Suppressor macrophage (primary cell): ENCODE measurements at places on chromosomes 1 and 21.
A peak's percentile ranks its signal among the peaks of the same experiment; 100 is the strongest.

DNA sequence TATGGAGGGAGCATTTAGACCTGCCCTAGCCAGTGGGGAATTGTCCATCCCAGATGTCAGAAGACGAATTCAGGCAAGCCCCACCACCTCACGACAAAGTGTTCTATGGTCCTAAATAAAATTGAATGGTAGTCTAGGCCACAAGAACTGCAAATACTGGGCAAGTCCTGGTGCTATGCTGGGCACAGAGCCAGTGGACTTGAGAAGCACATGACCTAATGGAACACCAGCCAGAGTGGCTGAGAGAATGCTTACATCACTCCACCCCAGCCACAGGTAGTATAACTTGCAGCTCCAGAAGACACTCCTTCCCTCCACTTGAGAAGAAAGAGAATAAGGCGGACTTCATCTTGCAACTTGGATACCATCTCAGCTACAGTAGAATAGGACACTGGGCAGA is 567.3 kb upstream of the CXADR start:
- no peak for DNase-seq

DNA sequence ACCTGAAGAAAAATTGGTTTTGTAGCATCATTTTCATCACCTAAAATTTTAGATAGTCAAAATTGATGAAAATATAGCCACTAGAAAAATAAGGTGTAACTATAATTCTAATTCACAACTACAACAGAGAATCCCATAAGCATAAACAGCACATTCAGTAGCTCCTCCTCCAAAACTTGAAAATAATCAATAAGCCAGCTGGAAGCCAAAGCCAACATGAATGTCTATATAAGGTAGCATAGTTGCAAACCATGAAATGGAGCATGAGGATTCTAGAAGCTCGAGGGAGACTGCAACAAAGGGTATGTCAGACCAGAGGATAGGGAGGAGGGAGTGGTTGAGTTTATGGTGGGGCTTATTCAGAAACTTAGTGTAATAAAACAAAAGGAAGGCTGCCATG is 22.4 kb downstream of the ACBD3 start:
- DNase-seq: no peak

- no peak for DNase-seq
Measured at GRCh38 chr1:207355060-207355459, 33.6 kb downstream of the CD55 start.

DNA sequence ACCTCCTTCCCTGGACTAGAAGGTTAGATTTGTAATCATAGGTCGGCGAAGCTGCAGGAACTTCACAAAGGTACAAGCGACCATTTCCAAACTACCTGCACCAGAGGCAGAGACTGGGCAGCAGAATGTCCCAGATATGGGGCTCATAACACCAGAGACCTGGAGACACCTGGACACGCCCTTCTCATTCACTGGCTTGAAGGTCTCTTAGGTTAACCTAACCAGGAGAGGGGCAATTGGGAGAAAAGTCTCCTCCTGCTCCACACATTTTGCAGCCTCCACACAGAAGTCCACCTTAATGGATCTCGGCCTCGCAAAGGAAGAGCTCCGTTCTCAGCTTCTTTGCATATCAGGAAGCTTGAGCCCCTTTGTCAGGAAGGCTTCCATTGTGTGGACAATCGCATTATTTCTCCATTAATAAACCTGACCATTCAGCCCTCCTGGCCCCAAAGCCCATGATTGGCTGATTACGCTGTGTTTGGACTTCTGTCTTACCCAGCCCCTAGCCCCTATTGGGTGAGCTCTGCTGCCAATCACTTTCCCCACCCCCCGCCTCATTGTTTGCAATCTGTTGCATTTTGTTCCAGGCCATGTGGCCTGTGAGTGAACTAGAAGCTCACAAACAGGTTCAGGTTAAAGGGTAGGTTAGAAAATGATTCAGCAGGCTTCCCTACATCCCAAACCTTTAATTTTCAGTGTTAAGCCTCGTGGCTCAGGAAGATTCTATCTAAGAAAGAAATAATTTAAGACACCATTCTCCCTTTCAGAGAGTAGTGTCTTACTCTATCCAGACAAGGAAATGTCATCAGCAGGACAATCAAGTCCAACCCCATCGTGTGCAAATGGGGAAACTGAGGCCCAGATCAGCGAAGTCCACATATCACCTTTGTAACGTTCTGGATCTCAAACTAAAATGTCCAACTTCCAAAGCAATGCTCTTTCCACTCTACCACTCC is 2.8 kb downstream of the MYCL start:
- no peak for DNase-seq

- peak; percentile 64 for DNase-seq
Measured at GRCh38 chr1:24384251-24385090, 29.1 kb downstream of the STPG1 start.

GRCh38 chr1:155773221-155773620 is 83.8 kb downstream of the GON4L start:
- no peak for DNase-seq

GRCh38 chr1:43241413-43241836 is 28.4 kb upstream of the TMEM125 start:
- DNase-seq: no peak

DNA sequence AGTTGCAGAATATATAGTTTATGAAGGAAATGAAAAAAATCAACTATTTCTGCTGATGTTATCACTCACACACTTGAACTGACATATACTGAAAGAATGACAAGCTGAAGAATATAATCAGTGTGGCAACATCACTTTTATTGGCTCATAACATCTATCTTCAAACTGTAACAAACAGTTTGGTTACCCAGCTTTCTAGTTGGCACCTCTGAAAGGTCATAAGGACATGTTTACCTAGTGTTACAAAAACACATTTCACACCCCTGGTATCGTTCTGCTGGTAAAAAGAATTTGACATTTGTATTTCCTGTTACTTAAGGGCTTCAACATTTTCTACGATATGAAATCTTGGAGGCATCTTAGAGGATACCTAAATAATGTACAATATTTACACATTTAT is 1267.0 kb upstream of the NCAM2 start:
- DNase-seq: no peak

- DNase-seq: peak; percentile 11
Measured at GRCh38 chr1:67560580-67561255, 124.3 kb upstream of the GADD45A start.

DNA sequence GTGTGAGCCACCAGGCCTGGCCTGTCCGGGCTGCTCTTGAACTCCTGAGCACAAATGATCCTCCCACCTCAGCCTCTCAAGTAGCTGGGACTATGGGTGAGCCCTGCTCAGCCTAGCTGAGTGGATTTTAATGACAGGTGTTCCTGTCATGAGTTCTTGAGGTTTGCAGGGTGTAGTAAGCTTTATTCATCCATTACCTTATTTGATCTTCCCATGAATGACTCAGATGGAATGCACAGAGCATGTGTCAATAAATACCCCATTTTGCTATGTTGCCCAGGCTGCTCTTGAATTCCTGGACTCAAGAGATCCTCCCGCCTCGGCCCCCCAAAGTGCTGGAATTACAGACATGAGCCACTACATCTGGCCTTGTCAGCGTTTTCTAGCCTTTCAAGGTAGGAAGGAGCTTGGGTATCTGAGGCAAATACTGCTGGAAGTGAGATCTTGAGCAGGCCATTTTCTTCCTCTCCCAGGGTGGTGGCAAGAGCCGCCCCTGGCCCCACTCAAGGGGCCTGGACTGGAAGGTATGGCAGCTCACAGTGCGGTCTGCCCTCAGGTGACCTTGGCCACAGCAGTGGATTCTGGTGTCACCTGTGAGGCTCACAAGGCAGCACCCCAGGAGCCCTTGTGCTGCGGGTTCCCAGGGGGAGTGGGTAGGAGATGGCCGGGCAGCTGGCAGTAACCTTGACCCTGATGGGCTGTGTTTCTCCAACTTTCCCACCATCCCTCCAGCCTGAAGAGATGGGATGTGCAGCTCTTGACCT is 20.0 kb downstream of the PIK3CD start:
- no peak for DNase-seq

DNA sequence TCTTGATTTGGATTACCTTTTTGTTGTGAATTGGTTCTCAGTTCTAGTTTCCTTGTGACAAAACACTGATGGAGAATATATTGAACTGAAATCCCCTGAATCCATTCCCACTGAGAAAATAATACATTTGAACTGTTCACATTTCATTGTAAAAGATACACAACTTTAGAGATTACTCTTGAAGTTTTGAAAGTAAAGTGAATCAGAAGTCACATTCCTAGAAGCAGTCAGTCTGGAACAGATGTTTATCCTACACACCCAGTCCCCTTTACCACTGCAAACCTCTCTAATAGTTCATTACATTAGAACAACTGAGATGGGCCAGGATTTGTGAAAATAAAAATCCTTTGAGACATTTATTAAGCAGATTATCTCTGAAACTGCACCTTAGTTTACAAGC is 3.4 kb downstream of the RERE start:
- DNase-seq: no peak

GRCh38 chr1:11335417-11336056 is 62.5 kb downstream of the UBIAD1 start:
- no peak for DNase-seq

DNA sequence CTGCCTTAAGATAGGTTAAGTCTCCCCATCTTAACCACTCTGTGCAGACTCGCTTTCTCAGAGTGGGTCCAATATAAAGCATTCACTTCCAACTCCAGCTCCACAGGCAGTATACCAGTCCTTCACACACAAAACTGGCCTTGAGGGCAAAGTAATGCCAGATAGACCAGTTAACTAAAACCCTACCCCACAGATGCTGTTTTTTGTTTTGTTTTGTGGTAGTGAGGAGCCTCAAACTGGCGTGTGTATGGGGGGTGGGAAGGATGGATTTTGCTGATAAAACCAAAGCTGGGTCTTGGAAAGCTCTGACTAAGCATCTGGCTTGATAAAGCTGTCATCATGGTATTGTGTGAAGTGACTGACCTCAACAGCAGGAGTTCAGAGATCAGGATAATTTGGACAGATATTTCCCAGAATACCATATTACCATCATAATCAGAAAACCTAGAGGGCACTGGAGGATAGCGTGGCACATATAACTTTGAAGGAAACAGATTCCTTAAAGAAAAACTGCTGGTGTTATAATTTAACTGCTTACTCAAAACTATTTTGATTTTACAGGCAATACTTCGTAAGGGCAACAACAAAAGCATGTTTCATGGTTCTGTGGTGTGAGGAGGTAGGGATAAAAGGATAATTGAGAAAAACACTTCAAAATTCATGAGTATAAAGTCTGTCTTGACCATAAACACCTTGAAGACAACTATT is 29.6 kb upstream of the CPLANE2 start:
- no peak for DNase-seq

- DNase-seq: peak; percentile 39
Measured at GRCh38 chr1:19511116-19511515, 25.8 kb upstream of the CAPZB start.

- DNase-seq: no peak
Measured at GRCh38 chr1:4984841-4985240, 330.4 kb downstream of the AJAP1 start.

GRCh38 chr1:19033926-19034680 is 77.6 kb upstream of the IFFO2 start:
- no peak for DNase-seq
